ENCODE measurements at places on chromosomes 6 and 20.

DNA sequence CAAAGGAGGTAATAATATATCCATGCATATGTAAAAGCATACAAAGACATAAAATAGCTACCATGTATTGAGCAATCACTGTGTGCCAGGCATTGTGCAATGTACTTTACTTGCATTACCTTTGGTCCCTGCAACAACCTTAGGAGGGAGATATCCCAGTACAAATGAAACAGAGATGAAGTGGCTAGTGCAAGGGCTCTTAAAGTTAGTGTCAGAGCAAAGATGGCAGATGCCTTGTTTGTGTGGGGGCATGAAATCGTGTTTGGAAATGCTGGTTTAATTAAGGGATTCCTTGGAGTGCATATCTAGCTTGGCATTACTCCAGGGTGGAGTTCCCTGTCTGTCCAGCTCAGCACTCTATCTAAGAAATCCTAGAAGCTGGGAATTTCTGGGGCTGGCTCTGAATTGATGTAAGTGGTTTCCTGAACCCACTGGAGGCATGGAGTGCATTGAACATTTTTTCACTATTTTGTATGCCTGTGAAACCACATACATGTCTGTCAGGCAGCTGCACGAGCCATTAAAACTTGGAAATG is 9.8 kb downstream of the PAQR8 start:
- peak; percentile 51 for DNase-seq

DNA sequence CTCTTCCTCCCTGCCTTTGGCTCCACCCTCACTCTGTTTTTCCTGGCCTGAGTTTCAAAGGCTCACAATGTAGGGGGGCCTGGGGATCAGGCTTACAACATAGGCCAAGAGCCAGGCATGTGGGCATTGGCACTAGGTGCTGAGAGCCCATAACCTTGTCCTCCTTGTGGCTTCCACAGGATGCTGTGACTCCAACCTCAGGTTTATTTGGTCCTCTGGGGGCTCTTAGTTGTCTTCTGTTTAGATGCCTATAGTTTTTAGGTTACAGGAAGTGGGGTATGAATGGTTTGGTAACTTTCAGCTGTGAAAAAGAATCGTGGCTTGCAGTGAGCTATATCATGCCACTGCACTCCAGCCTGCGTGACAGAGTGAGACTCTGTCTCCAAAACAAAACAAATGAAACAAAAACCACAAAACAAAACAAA is 25.6 kb downstream of the MMP24 start:
- DNase-seq = no peak

DNA sequence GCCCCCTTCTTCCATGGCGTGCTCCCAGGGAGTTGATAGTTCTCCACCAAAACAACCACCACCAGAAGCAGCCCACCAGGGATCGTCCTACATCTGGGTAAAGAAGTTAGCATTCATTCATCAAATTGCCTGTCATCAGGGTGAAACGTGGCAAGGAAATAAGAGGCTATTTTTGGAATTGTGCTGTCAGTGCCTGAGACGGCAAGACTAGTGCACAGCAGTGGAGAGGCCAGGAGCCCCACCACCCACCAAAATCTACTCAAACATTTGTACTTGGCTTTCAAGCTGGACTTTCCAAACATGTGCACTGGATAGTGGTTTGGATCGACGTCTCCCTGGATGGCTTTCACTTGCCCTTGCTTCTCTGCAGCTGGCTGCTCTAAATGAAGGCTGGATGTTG is 44.8 kb downstream of the TXNDC5 start:
- peak; percentile 62 for DNase-seq

DNA sequence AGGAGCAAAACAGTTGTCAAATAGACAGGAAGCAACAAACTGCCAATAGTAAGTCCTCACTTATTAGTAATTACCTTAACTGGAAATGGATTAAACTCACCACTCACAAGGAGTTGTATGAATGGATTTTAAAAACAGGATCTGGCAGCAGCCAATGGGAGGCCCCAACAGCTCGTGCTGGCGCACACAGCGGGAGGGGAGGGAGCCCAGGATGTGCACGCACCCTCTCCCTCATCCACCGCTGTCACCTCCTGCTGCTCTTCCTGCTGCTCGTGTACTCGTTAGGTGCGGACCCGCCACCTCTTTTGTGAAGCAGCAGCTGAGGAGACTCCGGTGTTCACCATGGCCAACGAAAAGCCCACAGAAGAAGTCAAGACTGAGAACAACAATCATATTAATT is at the start of gene SUMO4:
Gene SUMO4, plus strand, starts transcription at position 213 of the 400 bp plus-strand sequence. Its CDS starts 130 bp downstream, at position 343.
- no peak for DNase-seq

DNA sequence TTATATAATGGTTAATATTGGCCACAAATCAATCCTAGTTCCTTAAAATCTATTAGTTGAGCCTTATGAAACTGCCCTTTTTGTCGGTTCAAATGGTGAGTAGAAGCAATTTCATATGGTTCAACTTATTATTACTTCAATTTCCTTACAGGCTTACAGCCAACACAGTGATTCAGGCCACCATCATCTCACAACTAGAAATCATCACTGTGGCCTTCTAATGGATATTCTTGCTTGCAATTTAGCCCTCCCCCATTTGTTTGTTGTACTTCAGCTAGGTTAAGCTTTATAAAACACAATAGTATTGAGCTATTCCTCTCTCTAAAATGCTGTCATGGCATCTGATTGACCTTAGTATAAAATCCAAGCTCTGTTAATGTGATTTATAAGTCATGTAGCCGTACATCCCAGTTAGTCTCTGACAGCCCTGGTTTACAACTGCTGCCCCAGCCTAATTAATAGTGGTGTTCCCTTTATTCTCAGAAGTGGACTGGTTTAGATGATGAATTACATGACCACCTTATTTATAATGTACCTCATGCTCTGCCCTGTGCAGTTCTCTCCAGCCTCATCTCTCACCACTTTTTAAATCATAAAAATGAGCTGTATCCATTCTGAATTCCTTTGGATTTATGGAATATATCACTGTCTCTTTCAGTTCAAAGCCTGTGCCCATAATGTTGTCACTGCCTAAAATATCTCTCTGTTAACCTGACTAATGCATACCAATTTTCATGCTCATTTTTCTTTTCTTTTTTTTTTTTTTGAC is 36.7 kb downstream of the LAMA2 start:
- peak; percentile 77 for DNase-seq

- DNase-seq = peak; percentile 52
Observed at GRCh38 chr6:108482559-108482958, 78.2 kb upstream of the FOXO3 start.

GRCh38 chr6:39653612-39654011 is 71.6 kb downstream of the KIF6 start:
- no peak for DNase-seq

GRCh38 chr6:124131259-124131658 is 327.6 kb downstream of the NKAIN2 start:
- peak; percentile 38 for DNase-seq

- DNase-seq = no peak
Observed at GRCh38 chr20:24149175-24149574, 160.6 kb upstream of the GGTLC1 start.

DNA sequence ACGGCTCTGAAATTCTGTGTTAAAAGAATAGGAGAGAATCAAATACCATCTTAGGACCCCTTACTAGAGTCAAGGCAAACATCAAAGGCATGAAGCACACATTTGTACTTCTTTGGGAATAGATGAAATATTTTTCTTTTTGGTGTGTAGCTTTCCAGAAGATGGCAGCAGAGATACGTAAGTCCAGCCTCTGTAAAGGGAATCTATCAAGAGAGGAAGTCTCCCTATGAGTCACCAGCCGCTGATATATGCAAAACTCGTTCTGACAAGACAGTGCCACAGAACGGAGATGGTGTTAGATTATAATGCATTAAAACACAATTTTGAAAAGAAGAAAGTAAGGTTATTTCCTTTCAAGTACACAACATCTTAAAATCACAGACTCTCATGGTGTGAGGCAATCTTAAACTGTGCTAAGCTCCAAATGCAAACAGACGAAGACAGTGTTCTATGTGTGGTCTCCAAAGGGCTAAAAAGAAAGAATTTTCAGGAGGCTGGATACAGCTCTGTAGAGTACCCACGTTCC is 120.0 kb upstream of the AGPAT4 start:
- DNase-seq = peak; percentile 92

- DNase-seq = peak; percentile 93
Observed at GRCh38 chr6:11194356-11195218, 37.9 kb downstream of the NEDD9 start.

GRCh38 chr6:35068644-35069043 is 72.5 kb downstream of the TCP11 start:
- DNase-seq = no peak

- no peak for DNase-seq
Observed at GRCh38 chr6:35310265-35310831, 12.7 kb downstream of the DEF6 start.

- DNase-seq = no peak
Observed at GRCh38 chr6:44837741-44838140, 450.2 kb downstream of the CDC5L start.

- peak; percentile 70 for DNase-seq
Observed at GRCh38 chr6:47188588-47189021, 121.1 kb downstream of the TNFRSF21 start.

- no peak for DNase-seq
Observed at GRCh38 chr6:13045676-13046075, 282.7 kb downstream of the TBC1D7 start.

- DNase-seq = no peak
Observed at GRCh38 chr6:35203680-35204079, 10.1 kb upstream of the SCUBE3 start.

DNA sequence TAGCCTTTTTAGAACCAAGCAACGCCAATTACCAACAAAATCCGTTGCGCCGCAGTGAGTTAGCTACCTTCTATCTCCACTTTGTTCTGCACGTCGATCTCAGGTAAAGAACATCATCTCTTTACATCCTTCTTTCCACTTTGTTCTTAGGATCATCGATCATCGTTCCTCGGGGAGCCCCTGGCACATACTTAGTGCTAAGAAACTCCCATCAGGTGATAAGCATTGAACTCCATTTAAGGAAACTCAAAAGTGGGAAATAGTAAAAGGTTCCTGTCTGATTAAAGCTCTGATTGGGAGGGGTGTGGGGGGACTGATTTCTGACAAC is 227.0 kb upstream of the PRSS16 start:
- DNase-seq = no peak

Measured in fibroblast of upper back skin (primary cell).